ENCODE measurements at places on chromosomes 4 and X.

GRCh38 chr4:54074381-54074780, 10.0 kb upstream of the CHIC2 start:
- no peak for DNase-seq

GRCh38 chr4:8516061-8516573, 64.1 kb upstream of the GPR78 start:
- no peak for DNase-seq

- no peak for DNase-seq
Observed at GRCh38 chr4:43048570-43048969, 156.1 kb downstream of the GRXCR1 start.

- no peak for DNase-seq
Observed at GRCh38 chr4:14607578-14607977, 394.7 kb upstream of the CPEB2 start.

DNA sequence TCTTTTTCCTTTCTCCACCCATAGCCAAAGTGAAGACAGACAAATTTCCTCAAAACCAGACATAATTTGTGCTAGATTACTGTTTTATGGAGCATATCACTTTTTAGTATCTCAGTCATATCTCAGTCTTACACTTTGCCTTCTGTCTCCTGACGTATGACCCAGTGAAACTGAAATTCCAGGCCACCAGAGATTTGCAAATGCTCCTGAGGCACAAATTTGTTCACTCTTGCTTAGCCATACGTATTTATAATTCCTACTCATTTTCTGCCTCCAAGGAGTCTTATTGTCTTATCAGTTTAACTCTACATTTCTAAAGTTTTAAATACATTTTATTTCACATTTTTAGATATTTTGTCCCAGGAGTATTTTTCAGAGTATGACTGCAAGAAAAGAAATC, 10.0 kb downstream of the TMEM156 start:
- DNase-seq = no peak

GRCh38 chrX:154733066-154733425, 17.8 kb downstream of the GAB3 start:
- no peak for DNase-seq

DNA sequence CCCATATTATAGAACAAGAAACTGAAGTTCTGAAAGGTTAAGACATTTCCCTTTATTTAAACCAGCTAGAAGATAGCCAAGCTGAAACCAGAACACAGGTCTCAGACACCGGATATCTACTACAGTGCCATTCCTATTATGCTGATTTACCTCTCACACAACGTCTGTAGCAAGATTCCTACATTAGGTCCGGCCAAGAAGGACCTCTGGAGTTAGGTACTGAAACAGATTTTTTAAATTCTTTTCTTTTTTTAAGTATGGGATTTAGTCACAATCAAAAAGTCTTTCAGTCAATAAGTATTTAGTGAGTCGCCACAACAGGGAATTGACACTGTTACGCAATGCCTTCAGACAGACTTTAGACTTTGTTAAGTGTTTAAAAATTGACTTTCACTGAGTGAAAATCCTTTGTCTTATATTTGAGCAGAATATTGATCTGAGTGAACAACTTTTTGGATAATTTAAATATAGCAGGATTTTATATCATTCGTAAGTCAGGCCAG, 26.5 kb upstream of the SPANXN4 start:
- DNase-seq = no peak

DNA sequence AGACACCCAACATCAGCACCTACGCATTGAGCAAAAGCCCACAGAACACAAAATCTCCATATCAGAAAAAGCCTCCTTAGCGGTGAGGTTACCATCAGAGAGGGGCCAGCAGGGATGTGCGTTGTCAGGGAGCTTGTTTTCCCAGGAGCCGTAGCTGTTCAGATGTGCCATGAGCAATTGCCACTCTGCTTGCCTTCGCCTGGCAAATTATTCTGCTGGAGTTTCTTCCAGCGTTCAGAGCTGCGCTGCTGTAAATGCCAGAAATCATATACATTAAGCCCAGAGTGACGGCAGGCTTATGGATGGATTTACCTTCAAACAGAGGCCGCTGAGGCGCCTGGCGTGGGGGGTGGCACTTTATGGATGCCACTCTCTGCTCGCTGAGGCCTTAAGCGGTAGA, 632.3 kb downstream of the BCOR start:
- DNase-seq = no peak

DNA sequence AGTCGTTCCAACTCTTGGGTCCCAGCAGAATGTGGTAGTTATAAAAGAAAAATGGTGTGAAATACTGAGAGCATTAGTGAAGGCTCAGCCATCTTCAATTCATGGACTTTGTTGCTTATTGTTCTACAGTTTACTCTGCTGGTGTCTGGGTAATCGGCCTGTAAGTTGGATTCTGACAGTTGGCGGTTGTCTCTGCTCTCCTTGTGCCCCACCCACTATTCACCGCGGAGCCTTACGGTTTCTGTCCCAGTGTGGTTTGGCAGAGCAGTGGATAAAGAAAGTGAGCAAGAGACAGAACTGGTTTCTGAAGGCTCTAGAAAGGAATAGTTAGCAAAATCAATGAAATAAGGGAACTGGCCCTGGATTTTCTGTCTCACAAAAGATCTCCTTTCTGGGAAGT, 9.1 kb downstream of the LONRF3 start:
- no peak for DNase-seq

GRCh38 chrX:19745077-19745476, 142.3 kb downstream of the SH3KBP1 start:
- no peak for DNase-seq

DNA sequence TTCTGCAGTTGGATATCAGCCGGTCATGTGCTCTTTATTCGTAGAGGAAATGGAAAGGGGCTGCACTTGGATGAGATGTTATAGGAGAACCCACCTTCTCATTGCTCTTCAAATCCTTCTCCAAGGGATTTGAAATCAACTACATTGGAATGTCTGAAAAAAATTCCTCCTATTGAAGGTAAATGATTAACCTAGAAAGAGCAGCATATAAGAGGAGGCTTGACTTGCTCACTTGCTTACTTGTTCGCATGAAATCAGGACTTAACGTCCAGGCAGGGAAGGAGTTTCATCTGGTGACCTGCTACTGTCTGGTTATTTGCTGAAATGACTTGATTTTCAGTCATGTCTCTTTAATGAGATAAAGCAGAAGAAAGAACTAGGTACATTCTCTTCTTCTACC, 338.4 kb upstream of the NOCT start:
- DNase-seq = no peak

- DNase-seq = no peak
Observed at GRCh38 chrX:65493431-65493830, 41.2 kb downstream of the LAS1L start.

DNA sequence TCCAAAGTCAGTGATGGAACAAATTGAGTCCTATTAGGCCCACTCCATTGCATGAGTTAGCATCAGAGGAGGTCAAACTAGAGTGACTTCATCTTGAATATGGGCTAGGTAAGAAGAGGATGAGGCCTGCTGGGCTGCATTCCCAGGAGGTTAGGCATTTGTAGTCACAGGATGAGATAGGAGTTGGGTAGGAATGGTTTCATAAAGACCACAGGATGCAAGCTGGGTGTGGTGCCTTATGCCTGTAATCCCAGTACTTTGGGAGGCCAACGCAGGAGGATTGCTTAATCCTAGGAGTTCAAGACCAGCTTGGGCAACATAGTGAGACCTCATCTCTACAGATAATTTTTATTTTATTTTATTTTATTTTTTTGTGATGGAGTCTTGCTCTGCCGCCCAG, 26.8 kb downstream of the PDGFRA start:
- no peak for DNase-seq

DNA sequence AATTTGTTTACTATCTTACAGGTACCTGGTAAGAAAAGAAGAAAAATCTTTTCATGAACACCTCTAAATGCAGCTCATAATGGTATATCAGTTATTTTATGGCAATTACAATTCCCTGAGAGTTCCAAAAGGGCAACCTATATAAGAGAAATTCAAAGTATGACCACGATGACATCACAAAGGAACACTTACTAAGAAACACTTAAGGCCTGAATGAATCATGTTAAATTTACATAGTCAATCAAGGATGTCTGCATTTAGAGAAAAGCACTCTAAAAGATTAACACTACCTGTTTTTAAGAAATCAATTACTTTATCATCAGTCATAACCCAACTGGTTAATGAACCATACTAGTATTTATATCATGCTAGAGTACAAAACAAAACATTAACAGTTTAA, 63.9 kb downstream of the LCORL start:
- no peak for DNase-seq

DNA sequence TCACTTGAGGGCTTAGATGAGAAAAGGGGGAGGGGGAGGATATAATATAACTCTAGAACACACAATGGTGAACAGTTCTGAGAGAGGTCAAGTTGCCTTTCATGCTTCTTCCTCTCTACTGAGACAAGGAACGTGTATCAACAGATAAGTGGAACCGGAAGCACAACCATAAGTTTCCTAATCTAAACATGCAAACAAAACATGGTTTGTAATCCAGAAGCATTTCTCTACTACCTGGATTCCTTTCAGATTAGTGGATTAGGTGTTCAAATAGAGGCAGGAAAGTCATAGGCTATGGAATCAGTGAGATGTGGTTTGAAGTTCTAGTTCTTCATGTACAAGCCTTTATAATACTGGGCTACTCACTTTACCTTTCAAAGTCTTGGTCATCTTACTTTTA, 460.6 kb downstream of the IDS start:
- no peak for DNase-seq

- no peak for DNase-seq
Observed at GRCh38 chr4:11264841-11265240, 163.9 kb downstream of the HS3ST1 start.

GRCh38 chrX:155967653-155968325, 29.7 kb upstream of the IL9R start:
- no peak for DNase-seq

DNA sequence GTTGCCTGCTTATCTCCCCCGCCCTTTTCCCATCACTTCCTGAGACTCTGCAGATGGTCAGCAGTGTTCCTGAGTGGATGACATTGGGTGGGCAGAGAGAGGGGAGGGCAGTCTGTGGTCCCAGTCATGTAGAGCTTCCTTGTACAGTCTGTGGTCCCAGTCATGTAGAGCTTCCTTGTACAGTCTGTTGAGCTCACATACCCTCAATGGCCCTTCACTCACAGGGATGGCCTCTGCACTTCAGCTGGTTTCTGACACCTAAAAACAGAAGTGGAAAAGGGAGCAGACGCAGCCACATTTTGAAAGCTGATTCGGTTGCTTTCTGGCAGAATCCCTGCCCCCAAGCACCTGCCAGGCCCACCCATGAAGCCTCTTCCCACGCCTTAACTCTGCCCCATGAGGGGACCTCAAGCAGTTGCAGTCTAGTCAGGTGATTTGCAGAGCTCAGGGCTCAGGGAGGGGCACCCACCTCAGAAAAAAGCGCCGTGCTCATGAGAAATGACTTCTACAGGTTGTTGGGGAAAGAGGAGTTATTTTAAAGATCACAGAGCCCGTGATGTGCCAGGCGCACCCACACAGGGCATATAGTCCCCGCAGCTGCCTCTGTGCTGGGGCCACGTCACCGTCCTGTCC, 3.6 kb upstream of the TMEM271 start:
- no peak for DNase-seq

DNA sequence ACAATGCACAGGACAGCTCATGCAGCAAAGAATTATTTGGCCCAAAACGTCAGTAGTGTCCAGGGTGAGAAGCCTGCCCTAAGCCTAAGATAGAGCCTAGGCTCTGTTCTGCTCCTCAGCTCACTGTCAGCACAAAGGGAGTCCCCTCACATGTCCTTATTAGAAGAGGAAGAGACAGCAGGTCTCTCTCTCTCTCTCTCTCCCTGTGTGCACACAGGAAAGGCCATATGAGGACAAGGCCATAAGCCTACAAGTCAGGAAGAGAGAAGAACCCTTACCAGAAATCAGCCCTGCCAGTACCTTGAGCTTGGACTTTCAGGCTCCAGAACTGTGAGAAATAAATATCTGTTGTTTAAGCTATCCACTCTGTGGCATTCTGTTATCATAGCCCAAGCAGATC, 20.4 kb downstream of the FAM184B start:
- DNase-seq = no peak

GRCh38 chr4:30912098-30912714, 192.0 kb downstream of the PCDH7 start:
- no peak for DNase-seq

DNA sequence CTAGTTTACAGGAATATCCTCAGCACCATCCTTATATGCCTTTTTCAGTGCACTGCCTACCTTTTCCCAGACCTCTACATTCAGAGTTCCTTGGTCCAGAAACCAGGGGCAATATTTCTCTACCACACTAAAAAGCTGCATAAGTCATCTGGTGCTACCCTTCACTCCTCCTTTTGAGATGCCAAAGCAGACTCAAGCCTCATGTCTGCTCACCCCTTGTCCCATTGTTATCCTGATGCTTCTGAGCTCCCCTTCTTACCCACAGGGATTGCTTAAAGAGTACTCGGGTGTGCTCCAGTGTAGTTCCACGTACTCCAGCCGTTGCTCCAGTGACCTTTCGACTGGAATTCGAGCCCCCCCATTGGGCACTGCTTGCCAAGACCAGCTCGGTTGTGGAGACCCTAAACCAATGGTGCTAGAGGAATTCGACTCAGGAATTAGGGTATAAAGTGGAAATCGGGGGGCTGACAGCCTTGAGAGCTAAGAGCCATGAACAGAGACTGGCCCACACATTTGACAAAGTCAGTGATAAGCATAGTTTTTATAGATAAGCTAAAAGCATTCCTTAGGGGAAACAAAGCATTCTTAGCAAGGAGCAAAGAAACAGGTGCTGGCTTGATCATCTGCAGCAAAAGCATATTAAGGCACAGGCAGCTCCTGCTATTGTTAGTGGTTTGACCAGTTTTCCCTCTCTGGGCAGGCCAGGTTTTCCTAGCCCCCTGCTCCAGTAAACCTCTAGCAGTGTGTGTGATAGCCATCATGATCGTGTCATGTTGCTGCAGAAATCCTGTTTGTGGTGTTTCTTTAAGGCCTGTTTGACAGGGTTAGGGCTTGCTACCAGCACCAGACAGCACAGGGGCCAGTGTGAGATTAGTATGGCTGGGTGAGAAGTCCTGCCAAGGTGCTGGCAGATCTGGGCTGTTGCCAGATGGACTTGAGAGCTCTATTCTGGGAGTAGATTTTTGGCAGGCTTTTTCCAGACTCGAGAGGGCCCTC, 57.5 kb upstream of the WDR1 start:
- DNase-seq = no peak

- DNase-seq = no peak
Observed at GRCh38 chrX:118519411-118520215, 24.0 kb downstream of the DOCK11 start.

- DNase-seq = peak; percentile 36
Observed at GRCh38 chr4:40173470-40173875, 23.4 kb upstream of the RHOH start.

- DNase-seq = no peak
Observed at GRCh38 chr4:24730256-24731001, 64.9 kb upstream of the SOD3 start.

DNA sequence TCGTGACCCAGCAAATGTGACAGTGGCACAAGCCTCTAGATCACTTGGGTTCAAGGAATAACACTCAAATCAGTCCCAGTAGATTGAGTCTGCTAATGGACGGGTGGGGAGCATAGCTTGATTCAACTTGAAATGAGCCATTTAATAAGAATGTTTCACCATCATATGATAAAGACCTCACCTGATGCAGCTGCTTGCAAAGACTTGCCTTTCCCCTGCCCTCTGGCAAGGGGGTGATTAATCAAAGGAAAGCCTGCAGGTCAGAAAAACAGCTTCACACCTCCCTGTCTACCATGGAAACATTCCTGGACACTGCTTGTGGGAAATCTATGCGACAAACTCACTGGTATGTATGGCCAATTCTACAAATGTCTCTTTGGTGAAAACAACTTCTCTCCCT, 54.5 kb downstream of the CD99L2 start:
- DNase-seq = no peak
